ENCODE measurements at places on chromosomes 5 and 9.

GRCh38 chr9:114304416-114305188 lies 18.3 kb upstream of the ORM1 start:
- DNase-seq: no peak

GRCh38 chr9:35651956-35652828 lies 1.5 kb upstream of the SIT1 start:
- DNase-seq: no peak

DNA sequence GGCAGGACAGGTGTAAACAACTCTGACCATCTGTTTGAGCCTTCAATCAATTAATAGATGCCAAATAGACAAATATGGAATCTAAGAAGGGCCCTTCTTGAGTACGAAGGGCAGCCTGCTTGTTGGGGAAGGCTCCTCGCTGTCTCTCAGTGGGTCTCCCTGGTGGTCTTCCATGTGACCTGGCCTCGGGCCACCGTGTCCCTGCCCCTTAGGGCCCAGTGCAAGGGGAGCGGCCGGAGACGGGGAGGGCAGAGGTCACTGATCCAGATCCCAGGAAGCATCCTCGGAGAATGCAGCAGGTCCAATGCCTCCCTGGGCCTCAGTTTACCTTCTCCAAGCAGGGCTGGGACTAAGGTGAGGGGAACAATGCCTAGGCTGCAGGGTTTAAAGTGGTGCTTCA lies 2.5 kb downstream of the DBH start:
- no peak for DNase-seq

DNA sequence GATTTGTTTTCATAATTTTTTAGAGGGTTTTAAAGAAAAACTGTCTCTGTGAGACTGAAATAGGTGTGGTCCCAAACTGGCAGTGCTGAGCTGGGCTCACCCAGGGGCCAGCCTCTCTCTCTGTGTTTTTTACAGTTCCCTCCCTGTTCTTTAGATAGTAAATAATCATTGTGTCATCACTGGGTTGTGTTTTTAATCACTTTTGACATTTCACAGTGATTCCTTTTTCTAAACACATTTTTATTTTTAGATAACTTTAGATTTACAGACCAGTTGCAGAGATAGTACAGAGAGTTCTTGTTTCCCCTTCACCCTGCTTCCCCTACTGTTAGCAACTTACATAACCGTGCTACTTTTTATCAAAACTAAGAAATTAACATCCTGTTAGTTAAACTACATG lies 44.4 kb downstream of the MAP1B start:
- no peak for DNase-seq

GRCh38 chr5:179430193-179431175 lies 85.2 kb upstream of the ADAMTS2 start:
- DNase-seq: no peak

- DNase-seq: no peak
Measured at GRCh38 chr5:149268928-149269557, 2.6 kb upstream of the AFAP1L1 start.

- DNase-seq: no peak
Measured at GRCh38 chr5:131570757-131571156, 64.3 kb downstream of the RAPGEF6 start.

DNA sequence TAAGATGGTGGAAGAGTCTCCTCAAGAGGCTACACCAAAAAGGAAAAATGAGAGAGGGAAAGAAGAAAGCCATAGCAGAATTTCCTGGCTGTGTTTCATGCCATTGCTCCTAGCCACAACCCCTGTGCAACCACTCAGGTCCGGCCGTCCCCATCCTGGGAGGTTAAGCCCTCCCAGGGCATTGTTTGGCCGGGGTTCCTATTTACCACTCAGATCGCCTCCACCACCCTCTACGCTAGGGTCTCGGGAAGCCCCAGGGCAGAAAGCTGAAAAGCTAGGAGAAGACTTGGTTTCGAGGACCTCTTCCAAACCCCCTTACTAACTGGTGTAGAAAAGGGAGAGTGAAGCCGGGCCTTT lies 715 bp downstream of the RC3H2 start:
- peak; percentile 44 for DNase-seq

GRCh38 chr9:96554326-96554725 lies 65.3 kb downstream of the CDC14B start:
- DNase-seq: no peak

- DNase-seq: no peak
Measured at GRCh38 chr5:172428224-172429166, 25.8 kb downstream of the SH3PXD2B start.

DNA sequence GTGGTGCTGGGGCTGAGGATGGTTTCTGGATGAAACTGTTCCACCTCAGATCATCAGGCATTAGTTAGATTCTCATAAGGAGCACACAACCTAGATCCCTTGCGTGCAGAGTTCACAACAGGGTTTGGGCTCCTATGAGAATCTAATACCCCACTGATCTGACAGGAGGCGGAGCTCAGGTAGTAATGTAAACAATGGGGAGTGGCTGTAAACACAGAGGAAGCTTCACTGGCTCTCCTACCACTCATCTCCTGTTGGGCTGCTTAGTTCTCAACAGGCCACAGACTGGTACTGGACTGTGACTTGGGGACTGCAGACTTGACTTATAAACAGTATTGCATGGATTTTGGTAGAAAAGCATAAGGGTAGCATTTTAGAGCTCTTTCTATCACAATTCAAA lies 870.7 kb upstream of the CDH10 start:
- DNase-seq: no peak

- DNase-seq: no peak
Measured at GRCh38 chr5:111746791-111747190, 10.2 kb downstream of the NREP start.

GRCh38 chr5:42985129-42986037 lies 54.7 kb downstream of the ANXA2R start:
- no peak for DNase-seq

DNA sequence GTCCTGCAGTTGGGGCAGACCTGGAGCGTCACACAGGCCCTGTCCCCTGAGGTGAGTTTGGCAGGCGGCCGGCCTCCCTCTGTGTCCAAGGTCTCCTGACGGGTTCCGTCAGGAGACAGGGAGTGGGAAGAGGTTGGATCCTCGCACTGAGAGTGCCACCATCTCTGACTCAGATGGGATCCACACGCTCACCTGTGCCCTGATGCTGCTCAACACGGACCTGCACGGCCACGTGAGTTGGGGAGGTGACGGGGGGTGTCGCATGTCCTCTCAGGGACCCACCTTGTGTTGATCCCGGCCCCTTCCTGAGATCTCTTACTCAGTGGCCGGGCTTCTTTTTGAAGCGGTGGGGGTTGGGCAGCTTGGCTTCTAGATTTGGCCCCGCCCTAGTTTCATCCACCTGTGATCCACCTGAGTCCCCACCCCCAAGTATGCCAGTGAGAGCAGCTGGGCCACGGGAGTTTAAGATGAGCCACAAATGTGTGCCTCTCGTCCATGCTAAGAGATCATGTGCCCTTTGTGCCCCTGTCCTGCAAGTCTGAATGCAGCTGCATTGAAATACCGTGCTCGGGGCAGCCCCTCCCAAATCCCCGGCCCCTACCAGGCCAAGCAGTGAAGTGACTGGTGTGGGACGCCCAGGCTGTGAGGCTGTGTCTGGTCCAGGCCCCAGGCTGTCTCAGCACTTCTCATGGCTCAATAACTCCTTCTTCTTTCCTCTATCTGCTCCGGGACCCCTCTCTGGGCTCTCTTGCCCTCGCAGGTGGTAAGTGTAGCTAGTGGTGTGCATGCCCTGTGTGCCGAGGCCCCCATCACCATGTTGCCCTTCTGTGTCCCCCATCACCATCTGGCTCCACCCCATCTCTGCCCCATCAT lies 27.2 kb downstream of the PSD2 start:
- no peak for DNase-seq

DNA sequence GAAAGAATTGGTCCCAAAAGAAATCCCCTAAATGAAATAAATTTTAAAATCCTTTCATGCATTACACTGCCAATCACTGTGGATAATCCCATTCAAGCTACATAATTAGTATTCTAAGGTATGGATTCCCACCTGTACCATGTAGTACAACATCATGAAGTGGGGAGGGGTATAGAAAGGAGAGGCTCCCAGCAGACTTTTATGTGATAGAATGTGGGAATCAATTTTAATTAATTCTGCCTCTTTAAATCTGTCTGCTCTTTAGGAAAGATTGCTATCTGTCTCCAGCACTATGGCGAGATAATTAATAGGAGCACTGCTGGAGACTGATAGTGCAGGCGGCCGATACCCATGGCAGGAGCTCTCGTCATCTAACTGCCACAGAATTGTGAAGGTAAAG lies 95.4 kb downstream of the CDH12 start:
- no peak for DNase-seq

- no peak for DNase-seq
Measured at GRCh38 chr5:4212071-4212739, 616.6 kb downstream of the IRX1 start.

DNA sequence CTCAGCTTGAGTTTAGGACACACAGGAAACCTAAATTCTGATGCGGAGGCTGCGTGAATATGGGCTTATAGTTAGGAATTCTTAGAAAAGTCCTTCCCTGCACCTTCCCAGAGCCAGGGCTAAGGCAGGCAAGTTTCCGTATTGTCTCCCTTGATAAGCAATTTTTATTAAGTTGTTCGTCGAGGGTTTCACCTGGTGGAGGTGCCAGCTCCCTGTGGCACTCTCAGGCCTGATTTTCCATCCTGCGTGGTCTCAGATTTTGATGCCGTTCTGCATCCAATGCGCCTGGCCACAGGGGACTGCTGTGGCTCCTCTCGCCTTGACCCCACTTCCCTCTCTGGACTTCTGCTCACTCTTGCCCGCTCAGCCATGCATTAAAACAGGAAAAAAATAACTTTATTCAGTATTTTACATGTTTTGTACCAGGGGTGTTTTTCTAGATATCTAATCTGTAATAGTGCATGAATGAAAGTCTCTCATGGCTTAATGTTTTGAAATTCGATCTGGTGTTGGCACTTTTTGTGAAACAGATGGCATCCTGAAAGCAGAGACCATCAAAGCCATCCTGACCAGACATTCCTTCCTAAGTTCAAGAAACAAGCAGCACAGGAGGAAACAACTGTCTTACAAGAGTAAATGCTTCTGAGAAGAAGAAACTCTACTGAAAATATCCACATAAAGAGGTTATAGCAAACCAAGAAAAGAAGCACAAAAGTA lies 50.7 kb downstream of the TRIP13 start:
- DNase-seq: no peak

- DNase-seq: no peak
Measured at GRCh38 chr9:129656795-129657390, 8.6 kb upstream of the PRRX2 start.

- no peak for DNase-seq
Measured at GRCh38 chr9:22211588-22212360, 202.7 kb upstream of the CDKN2B start.

- DNase-seq: no peak
Measured at GRCh38 chr9:38424918-38425317, 664 bp upstream of the IGFBPL1 start.

- DNase-seq: no peak
Measured at GRCh38 chr5:97657239-97657638, 474.2 kb upstream of the RIOK2 start.

DNA sequence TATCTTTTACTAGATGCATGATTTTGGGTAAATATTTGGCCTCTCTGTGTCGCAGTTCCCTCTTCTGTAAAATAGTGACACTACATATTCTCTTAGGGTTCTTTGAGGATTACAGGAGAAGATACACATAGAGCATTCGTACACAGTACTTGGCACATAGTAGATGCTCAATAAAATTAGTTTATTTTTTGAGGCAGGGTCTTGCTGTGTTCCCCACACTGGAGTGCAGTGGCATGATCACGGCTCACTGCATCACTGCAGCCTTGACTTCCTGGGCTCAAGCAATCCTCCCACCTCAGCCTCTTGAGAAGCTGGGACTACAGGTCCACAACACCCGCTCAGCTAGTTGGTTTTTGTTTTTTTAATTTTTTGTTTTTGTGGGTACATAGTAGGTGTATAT lies 1.6 kb downstream of the SCAI start:
- DNase-seq: no peak

GRCh38 chr5:72408603-72409002 lies 88.4 kb downstream of the PTCD2 start:
- no peak for DNase-seq

DNA sequence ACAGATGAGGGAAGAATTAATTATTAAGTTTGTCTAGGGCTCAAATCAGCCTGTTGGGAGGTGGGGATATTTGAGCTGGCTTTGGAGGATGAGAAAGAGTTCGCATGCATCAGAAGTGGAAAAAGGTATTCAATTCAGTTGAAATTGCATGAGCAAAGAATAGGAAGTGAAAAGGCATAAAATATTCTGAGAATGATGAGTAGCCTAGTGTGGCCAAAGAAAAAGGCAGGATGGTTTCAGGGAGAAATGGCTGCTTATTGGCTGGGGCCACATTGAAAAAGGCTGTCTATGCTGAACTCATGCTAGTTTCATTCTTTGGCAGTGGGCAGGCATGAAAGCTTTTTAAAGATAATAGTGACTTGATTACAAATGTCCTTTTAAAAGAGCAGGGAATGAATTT lies 235.4 kb upstream of the RIOK2 start:
- no peak for DNase-seq

DNA sequence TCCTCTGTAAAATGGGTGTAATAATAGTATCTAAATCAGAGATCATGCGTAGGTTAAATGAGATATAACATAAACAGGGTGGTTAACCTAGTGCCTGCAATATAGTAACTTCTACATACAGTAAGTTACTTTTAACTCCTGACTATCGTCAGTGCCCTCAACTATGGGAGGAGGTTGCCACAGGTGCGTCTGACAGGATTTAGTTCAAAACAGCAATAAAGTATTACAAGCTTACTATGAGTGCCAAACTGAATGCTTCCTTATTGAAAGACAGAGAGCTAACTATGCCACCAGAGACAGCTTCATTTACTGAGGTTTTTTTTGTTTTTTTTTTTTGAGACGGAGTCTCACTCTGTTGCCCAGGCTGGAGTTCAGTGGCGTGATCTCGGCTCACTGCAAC lies 209.0 kb downstream of the ADAMTSL1 start:
- no peak for DNase-seq

GRCh38 chr9:87650611-87651295 lies 75.2 kb upstream of the CTSL start:
- DNase-seq: no peak

DNA sequence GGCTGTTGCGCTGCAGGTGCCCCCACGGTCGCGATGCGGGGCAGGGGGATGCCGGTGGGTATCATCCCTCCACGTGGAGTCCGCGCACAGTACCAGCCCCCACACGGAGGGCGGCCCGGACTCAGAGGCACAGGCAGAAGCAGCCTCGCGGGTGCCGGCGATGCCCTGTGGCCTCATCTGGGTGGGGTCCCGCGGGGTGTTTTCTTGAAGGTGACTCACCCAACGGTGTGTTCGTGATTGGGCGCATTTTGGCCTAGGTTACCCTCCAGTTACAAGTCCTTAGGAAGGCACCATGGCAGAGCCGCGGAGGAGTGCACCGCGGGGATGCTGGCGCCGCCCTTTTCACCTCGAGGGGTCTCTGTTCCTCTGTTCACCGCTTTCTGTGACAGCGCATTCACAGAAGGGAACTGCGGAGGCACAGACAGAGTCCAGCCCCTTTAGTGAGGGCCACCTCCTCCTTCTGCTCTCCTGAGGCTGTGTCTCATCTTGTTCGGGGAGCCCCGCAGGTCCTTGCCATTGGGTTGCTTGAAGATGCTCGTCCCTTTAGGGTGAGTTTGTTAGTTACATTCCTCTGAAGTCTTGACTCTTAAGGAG lies 21.6 kb upstream of the EXOC3 start:
- DNase-seq: no peak
